ENCODE measurements at places on chromosomes 2 and 18. TPM values are rescaled to one million over a fixed set of nuclear protein-coding genes. Genes with fewer than 3 reads are reported as not detected.

PMAIP1 gene
- not detected for total RNA-seq

- no peaks in the 10 kb centered on the region for H3K36me3 ChIP-seq
- H3K4me1 ChIP-seq: no peaks in the 10 kb centered on the region
- H3K27ac ChIP-seq: no peak overlapping the region
These were observed 651.4 kb downstream of the STK39 start for GRCh38 chr2:167595839-167596471.

DNA sequence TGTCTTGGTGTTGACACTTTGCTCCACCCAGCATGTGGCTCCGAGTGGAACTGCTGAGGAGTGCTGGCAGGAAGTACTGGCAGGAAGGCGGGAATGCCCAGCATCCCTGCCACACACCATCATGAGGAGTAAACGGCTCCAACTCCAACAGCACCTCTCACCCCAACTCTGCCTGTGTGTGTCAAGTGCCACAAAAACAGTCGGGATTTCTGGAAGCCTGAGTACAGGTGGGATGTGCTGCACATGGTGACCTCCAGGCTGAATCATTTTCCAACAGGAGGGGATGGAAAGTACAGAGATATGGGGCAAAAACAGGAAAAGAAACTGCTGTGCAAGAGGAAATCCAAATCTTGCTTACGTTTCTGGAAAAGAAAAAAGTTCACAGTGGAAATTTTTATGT lies 53.6 kb downstream of the PARD6G start:
- no peaks in the 10 kb centered on the region for H3K4me1 ChIP-seq
- no peak overlapping the region for H3K27ac ChIP-seq
- DNase-seq: no peak
- no peaks in the 10 kb centered on the region for H3K36me3 ChIP-seq
- H3K4me3 ChIP-seq: no peak overlapping the region

DNA sequence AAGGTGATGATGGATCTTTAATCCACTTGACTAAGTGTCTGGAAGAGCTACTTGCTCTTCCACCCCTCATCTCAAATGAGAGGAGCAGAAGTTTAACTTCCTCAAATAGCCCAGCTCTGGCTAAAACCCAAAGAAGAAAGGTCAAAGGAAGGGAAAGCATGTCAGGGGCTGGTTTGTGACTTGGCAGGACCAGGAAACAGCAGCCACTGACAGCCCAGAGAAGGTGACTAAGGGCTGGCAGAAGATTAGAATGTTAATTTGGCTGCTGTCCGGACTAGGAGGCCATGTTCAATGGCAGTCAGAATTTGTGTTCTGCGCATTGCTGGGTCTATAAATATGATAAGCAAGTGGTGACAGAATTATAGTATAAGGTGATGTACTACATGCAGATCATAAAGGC lies 386.2 kb downstream of the SETBP1 start:
- no peak for DNase-seq
- no peaks in the 10 kb centered on the region for H3K27me3 ChIP-seq
- no peak overlapping the region for H3K27ac ChIP-seq

DNA sequence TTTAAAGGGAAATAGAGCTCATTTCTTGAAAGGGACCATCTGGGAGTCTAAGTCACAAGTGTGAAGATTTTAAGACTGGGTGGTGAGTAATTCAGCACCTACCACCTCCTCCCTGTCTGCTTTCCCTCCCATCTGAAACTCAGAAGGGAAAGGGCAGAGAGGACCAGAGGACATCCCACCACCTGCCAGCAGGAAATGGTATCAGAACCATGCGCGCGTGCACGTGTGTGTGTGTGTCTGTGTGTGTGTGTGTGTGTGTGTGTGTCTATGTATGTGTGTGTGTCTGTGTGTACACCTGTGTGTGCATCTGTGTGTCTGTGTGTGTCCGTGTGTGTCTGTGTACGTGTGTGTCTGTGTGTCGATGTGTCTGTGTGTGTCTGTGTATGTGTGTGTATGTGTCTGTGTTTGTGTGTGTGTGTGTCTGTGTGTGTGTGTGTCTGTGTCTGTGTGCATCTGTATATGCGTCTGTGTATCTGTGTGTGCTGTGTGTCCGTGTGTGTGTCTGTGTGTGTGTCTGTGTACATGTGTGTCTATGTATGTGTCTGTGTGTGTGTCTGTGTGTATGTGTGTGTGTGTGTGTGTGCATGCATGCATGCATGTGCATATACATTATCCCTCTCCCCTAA lies 76.8 kb downstream of the ZFP36L2 start:
- H3K4me1 ChIP-seq: peaks cover 16% of the 10 kb centered on the region
- no peaks in the 10 kb centered on the region for H3K27me3 ChIP-seq
- no peaks in the 10 kb centered on the region for H3K36me3 ChIP-seq
- no peak overlapping the region for H3K4me3 ChIP-seq
- no peak for DNase-seq
- no peak overlapping the region for H3K27ac ChIP-seq

DNA sequence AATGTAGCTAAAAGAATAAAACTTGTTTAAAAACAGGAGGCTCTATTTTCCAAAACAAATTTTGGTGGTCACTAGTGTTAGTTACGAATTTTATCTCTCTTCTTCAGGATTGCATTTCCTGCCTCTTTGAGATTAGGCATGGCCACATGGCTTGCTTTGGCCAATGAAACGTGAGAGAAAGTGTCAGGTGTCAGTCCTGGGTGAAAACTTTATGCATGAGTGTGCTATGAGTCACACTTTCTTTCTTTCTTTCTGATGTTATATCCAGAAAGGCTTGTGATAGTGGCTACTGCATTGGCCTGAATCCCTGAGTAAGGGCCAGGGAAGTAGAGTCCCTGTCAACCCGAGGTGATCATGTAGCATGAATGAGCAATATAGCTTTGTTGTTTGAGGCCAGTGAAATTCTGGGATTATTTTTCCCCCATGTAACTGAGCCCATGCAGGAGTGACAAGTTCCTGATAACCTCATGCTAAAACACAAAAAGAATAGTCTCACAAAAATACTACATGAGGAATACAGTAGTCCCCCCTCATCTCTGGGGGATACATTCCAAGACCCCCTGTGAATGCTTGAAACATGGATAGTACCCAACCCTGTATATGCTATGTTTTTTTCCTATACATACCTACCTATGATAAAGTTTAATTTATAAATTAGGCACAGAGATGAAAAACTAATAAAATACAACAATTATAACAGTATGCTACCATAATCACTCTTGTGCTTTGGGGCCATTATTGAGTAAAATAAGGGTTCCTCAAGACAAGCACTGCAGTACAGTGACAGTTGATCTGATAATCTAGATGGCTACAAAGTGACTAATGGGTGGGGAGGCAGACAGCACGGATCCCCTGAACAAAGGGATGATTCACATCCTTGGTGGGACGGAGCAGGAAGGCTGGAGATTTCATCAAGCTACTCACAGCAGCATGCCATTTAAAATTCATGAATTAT lies 109.5 kb downstream of the CDC42EP3 start:
- H3K27me3 ChIP-seq: no peaks in the 10 kb centered on the region
- H3K27ac ChIP-seq: no peak overlapping the region
- H3K4me1 ChIP-seq: no peaks in the 10 kb centered on the region
- no peak for DNase-seq
- no peak overlapping the region for H3K4me3 ChIP-seq

All from stomach (tissue), 19 donors.